ENCODE measurements at places on chromosomes 4 and X.

GRCh38 chr4:130233377-130234047, 1137.6 kb downstream of the C4orf33 start:
- DNase-seq = no peak

- DNase-seq = no peak
Observed at GRCh38 chr4:54278216-54278615, 49.1 kb downstream of the PDGFRA start.

- no peak for DNase-seq
Observed at GRCh38 chrX:123487236-123487635, 245.6 kb downstream of the THOC2 start.

DNA sequence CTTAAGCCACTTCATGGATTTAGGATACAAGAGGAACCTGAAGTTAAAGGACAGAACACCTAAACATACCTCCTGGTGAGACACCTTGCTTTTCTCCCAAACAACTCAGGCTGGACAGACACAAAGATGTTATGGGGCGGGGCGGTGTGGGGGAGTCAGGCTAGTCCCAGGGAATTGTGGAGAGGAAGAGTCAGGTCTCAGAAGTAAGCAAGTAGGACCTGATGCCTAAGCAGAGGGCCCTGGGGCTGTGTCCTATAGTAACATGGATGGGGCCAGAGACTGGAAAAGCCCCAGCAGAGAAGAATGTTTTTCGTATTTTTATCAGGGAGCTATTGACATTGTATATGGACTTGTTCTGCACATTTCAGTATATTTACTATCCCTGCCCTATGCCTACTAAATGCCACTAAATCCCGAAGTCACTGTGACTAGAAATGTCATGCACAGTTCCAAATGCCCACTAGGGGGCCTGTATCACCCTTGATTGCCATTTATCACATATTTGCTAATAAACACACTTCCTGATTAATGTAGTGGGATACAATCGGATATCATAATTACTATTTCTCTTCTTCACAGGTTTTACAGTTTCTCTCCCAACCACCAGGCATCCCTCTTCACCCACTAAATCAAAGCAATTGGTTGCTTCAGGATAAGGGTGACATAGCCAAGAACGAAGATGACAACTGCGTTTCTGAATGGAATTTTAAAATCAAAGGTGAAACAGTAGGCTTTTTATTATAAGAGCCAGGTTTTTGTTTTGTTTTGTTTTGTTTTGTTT, 23.8 kb upstream of the ARHGAP10 start:
- no peak for DNase-seq

- DNase-seq = no peak
Observed at GRCh38 chr4:84401701-84402306, 97.3 kb downstream of the NKX6-1 start.

GRCh38 chr4:182291597-182292270, 48.5 kb downstream of the TENM3 start:
- DNase-seq = no peak

DNA sequence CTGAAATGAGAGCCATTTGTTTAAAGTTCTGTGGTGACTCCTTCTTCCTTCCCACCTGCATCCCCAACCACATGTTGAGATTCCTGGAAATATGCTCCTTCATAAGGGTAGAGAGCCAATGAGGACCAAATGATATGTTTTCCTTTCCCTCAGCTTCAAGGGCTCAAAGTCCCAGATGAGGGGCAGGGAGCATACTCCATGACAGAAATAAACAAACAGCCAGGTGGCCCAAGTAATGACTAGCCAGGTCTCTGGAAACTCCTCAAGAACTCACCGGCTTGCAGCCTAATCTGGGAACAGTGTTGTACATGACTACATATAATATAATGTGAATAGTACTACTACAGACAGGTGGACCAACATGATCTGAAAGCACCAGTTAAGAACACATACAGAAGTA, 392.3 kb downstream of the PACRGL start:
- no peak for DNase-seq

DNA sequence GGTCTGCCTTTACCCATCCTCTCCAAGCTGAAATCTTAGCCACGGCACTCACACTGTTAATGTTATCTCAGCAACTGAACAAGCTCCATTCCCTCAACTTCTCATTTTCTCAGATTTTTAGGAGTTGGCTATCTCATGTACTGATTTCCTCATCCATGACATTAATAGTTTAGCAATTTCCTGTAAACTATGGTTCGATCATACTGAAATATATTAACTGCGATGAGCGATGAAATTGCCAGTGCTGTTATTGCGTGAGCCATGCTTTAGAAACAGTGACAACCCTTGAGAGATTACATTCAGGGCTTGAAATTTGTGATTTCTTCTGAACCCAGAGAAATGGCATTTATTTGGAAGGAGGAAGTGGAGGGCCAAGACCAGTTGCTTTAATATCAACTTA, 223.7 kb downstream of the GPAT3 start:
- no peak for DNase-seq

DNA sequence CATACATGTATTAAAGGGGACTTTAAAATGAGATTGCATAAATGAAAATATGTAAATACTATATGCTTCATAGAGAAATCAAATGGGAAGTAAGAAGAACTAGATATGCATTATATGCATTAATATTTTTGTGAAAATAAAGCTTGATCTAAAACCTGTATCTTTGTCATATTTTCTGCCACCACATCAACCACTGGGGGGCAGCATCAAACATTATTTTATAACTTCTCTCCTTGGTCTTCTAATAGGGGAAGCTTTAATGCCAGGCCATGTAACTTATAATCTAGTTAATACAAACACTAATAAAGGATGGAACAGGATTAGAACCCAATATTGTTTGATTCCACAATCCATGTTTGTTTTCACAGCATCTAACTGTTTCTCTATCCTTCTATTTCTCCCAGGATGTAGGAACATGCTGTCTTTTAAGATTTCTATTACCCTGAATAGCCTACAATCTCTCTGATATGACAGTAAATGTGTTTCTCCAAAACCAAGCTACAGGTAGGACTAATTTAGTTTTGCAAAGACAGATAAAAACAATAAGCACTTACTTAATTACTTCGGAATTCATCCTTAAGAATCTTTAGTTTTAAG, 10.0 kb downstream of the QRFPR start:
- DNase-seq = no peak

- no peak for DNase-seq
Observed at GRCh38 chr4:156830351-156830750, 141.2 kb downstream of the PDGFC start.

DNA sequence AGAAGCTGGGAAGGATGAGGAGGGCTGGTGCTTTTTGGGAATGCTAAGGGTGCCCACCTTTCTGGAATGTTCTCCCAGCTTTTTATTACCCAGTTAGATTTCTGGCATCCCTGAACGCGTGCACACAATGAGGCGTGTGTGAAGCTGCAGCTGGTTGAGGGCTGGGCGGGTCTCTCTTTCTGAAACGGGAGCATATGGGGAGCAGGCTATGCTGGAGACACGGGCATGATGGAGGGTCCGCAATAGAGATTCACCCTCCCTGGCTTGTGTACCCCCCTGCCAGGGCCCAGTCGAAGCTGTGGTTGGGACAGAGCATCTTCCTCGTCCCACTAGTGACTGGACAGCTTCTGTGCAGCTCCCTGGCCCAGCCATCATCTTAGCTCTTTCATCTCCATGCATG, 8.5 kb downstream of the NSG1 start:
- no peak for DNase-seq

GRCh38 chrX:154761977-154762536, 607 bp upstream of the DKC1 start:
- DNase-seq = no peak

- no peak for DNase-seq
Observed at GRCh38 chrX:111349101-111349500, 62.9 kb downstream of the DCX start.

GRCh38 chrX:18753631-18754030, 46.2 kb downstream of the PPEF1 start:
- no peak for DNase-seq

DNA sequence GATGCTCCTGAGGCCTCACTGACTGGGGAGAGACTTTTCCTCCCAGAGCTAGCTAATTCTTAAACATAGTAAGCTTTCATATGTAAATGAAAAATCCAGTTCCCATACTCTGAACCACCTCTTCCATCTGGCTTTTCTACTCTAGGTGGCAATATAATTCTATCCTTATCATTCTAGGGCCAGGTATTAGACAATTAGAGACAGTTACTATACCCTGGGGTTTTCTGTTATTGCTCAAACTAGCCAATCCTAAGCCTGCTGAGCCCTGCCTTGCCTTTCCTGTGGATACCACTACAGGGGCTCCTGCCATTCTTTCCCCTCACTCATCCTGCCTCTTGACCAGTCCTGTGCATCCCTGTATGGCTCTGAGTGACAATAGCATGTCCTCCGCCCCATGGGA, 552.0 kb downstream of the STIM2 start:
- no peak for DNase-seq

DNA sequence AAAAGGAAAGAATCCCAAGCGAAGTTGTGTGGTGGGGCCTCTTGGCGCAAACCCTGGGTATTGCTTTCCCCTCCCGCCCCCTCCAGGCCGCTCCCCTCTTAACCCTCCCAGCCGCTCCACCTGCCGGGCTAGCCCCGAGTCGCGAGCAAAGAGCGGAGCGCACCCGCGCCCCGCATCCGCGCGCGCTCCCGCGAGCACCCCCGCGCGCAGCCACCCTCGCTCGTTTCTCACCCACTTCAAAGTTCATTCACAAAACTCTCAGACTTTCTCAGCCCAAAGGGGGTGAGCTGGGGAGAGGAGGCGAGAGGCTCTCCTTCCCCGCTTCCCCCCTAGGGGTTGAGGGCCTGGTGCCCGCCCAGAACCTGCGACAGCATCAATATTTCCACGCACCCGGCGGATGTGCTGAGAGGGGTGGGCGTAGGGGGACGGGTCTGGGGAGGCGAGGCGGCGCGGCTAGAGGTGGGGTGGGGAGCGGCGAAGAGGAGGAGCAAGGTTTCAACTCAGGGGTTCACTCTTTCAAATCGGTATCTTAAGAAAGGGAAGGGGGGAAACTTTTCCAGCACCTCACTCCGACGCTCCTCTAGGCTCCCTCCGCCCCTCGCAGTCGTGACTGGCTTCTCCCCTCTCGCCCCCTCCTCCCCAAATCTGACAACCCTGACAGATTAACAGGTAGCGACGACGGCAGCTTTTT, 1.8 kb downstream of the MAML3 start:
- peak; percentile 82 for DNase-seq

DNA sequence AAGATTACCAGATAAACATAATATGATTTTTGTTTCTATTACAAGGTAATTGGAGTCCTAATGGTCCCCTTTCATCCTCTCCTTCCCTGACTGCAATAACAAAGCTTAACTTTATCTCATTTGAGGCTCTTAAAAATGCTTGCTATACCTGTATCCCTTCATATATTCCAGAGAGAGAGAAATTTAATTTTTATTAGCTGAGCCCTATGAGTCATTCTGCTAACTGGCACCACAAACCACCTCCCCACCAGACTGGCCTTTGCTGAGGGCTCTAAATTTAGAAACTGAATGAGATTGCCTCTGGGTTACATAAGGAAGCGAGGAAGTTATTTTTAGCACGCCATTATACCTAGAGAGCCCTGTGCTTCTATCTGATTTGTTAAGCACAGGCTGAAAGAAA, 27.4 kb downstream of the CBLL2 start:
- DNase-seq = no peak

DNA sequence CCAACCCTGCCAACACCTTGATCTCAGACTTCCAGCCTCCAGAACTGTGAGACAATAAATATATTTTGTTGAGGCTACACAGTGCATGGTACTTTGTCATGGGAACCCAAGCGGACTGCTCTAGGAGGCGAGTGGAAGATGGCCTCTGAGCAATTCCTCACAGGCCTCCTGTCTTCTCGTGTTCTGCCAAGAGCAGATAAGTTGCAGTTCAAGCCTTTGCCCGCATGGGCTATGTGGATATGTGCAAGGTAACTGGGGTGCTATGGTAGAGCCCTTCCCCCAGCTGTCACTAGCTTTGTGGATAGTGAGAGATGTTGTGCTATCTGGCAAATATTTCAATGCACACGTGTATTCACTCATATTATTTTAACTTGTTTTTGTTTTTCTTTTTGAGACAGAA, 156.0 kb upstream of the BCOR start:
- no peak for DNase-seq

DNA sequence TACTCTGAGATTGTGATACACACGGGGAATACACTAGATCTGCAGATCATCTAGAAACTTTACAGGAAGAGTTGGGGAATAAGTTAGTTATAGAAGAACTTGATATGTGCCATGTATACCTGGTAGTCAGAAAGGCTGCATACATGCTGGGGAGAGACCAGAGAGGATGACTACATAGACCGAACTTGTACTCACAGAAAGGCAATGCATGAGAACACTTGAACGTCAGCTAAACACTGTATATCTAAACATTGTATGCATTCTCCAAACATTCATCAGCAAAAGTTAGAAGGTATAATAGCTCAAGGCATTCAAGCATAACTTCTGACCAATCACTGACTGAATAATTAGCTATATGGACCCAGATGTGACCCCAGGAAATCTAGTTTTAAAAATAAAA, 78.0 kb upstream of the PDHA2 start:
- no peak for DNase-seq

DNA sequence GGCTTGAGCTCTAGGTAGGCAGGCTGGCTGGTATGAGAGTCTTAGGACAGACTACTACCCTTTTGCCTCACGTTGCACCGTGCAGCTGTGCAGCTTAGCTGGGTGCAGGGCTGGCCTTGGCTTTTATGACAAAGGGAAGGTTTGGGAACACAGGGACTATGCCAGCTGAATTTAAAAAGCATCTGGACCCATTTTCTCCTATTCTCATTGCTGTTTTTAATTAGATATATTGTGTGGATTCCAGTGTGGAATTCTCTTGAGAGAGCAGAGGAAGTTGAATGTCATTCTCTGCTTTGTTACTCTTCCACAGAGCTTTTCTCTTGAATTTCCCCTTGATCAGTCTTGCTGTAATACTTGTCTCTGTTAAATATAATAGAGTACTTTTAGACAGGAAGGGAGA, 192.7 kb downstream of the ZNF330 start:
- no peak for DNase-seq

- DNase-seq = no peak
Observed at GRCh38 chr4:173009129-173009823, 159.3 kb upstream of the GALNT7 start.

GRCh38 chrX:23616361-23616760, 50.9 kb upstream of the PRDX4 start:
- no peak for DNase-seq

All from stimulated activated CD8-positive, alpha-beta memory T cell treated with anti-CD3 and anti-CD28 coated beads, Interleukin-12 subunit alpha, Interleukin-12 subunit beta, amount 100 ng/mL, for 4 hours (primary cell).